ENCODE measurements at places on chromosomes 3 and 15.

GRCh38 chr3:100210772-100211135, 50.0 kb upstream of the TBC1D23 start:
- peak; percentile 80 for DNase-seq

DNA sequence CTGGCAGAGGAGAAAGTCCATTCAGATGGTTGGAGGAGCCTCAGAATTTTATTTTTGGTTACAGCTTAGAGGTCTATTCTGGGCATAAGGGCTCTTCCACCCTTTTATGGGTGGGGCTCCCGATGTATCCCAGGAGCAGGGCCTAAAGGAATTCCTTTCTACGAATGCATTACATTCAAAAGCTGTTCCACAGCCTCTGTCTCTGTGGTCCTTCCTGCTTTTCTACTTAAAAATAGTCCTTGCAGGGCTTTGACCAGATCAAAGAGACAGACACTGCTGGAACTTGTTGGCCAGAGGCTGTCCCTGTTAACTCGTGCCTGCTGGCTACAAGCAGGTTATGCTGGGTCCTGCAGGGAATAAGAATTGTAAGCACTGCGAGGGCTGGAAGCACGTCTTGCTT, 14.4 kb upstream of the NOX5 start:
- no peak for DNase-seq

- no peak for DNase-seq
These were observed 4.6 kb upstream of the VGLL3 start for GRCh38 chr3:86995537-86995936.

- no peak for DNase-seq
These were observed 194.9 kb downstream of the ARRDC4 start for GRCh38 chr15:98155356-98155755.

GRCh38 chr3:171184372-171184771, 157.9 kb upstream of the SLC2A2 start:
- DNase-seq, result no peak

DNA sequence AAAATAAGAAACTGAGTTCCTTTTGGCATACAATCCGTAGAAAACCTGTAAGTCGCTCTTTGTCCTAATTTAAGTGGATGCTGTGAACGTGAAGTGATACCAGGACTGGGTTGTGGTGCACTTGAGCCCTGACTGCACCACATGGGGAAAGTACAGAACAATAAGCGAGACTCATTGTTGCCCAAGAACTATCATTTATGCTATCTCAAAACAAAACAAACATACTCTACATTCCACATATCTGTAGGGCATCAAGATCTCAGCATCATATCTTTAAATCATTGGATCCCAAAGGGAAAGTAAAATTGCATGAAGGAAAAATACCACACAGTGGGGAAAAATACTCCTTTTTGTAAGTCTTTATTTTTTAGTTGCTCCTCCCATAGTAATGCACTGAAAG, 580.3 kb downstream of the MECOM start:
- no peak for DNase-seq

GRCh38 chr3:127405010-127405598, 117.3 kb upstream of the PRR20G start:
- no peak for DNase-seq

- DNase-seq, result no peak
These were observed 532 bp upstream of the SELENOT start for GRCh38 chr3:150602426-150603152.

DNA sequence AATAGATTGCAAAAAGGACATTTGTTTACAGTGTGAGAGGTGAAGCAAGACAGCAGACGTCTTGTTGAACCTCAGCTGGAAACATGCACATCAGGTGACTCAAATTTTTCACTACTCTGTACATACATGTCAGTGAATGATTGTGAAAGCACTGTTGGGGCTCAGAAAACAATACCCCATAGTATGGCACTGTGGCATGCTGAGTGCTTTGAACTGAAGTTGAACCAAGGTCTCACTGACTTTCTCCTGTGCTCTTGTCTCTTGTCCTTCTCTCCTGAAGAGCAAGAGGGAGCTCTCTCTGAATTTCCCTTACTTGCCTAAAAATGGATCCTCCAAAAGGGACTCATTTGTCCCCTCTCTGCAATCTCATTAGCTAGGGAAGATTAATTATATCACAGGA, 24.5 kb upstream of the NEDD4 start:
- no peak for DNase-seq

DNA sequence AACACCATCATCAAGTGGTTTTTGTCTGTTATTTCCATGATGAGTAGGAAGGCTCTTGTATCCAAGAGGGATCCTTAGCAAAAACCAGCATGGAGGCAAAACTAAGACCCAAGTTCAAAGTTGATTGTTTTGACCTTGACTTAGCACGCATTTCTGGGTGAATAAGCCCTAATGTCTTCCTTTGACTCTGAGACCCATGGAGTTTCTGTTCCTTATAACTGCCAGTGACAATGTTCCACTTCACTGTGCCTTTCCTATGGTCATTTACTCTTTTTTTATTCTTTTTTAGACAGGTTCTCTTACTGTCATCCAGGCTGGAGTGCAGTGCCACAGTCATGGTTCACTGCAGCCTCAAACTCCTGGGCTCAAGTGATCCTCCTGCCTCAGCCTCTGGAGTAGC, 118.2 kb upstream of the MRPL3 start:
- no peak for DNase-seq

GRCh38 chr3:97481416-97481815, 283.1 kb upstream of the ARL6 start:
- no peak for DNase-seq

DNA sequence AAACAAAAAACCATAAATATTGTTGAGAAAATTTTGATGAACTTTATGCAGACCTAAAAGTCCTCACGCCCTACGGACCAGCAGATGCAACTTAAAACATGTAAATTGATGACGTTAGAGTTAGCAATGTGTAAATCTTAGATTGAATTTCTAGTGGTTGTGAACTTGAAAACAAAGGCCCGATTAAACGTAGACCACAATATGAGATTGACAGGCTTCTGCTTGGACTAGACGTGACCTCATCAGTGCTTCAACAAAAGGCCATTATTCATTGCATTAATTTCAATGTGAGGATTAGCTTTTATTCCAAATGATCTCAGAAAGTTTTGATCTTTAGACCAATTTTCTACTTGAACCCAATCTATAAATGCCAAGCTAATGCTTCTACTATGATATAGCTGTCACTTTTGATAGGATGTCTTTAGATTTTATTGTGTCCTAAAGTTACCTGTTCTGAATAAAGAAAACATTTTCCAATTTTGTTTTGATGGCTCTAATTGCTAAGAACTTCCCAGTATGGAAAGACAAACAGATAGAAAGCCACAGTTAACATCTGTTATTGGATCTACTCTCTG, 55.4 kb upstream of the SPPL2A start:
- DNase-seq, result no peak

- DNase-seq, result no peak
These were observed 19.4 kb downstream of the MRPL46 start for GRCh38 chr15:88447741-88448140.

DNA sequence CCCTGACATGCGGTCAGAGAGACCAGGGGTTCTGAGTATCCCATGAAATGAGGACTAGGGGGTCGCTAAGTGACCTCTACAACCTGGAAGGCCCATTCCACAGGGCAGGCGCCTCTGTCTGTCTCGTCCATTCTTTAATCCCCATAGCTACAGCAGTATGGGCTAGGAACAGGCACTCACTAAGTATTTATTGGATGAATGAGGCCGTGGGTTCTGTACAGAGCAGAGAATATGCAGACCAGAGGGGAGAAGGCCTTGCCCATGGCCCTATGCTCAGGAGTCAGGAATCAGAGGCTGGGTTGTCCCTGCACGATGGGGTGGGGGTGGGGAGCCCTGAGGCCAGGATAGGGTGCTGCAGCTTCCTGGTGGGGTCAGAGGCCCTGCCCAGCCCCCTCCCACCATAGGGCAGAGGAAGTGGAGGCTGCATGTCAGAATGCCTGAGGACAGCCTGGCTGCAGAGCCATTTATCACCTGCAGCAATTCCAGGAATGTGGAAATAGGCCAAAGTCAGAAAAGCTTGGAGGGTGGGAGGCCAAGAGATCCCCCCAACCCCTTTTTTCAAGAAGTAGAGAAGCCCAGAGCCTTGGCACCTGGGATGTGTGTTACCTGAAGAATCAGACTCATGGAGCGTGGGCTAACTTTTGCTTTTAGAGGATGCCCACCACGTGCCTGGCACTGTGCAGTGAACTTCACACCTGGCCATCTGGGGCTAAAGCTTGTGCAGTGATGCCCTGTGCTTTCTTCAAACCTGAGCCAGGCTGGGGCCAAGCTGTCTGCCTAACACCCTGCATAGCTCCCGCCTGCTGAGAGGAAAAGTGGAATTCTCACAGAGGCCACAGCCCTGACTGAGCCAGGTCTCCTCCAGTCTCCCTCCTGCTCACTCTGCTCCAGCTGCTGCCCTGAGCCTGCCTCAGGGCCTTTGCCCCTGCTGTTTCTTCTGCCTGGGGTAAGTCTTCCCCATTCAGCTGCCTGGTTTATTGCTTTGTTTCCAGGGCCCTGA, 109.4 kb downstream of the WNT7A start:
- no peak for DNase-seq

- DNase-seq, result no peak
These were observed 365.1 kb upstream of the SLCO3A1 start for GRCh38 chr15:91488452-91488851.

DNA sequence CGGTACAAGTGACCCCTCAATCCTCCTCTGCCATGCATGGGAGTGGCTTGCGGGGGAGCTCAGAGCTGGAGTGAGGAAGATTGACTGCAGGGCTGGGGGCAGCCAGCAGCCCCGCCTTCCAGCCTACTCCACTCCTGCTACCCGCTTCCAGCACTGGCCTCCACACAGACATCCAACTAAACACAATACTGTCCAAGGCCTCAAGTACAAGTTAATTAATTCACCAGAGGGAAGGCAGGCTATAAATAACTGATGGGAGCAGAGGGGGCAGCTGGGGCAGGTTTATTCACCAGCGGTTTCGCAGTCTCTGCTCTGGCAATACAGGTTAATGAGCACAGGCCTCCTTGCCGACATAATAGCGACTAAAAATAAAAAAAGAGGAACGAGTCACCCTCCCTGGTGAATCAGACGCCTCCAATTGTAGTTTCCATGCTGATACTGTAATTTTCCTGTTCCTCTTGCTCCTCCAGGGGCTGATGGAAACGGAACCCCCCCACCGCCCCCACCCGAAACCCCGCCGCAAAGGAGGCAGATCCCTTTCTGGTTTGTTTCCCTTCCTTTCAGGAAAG, 166.4 kb upstream of the TLE3 start:
- peak; percentile 75 for DNase-seq

GRCh38 chr3:60064210-60065178, 1014.7 kb upstream of the CFAP20DC start:
- DNase-seq, result no peak

- DNase-seq, result no peak
These were observed 48.5 kb downstream of the IQSEC1 start for GRCh38 chr3:13024765-13025065.

DNA sequence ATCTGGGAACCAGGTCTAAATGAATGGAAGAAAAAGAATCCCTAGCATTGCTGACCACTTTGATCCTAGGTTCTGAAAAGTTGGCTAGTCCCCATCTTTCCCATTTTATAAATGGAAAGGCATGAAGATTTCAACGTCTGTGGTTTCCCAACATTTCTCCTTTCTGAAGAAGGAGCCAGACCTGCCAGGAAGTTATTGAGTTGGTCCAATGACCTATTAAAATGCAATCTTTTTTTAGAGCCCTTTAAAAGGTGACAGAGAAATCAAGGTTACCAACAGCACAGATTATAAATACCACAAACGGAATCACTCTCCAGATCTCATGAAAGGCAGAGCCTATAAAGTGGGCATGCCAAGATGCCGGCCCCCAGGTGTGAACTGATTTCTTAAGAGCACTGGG, 505.6 kb upstream of the THBS1 start:
- DNase-seq, result no peak

DNA sequence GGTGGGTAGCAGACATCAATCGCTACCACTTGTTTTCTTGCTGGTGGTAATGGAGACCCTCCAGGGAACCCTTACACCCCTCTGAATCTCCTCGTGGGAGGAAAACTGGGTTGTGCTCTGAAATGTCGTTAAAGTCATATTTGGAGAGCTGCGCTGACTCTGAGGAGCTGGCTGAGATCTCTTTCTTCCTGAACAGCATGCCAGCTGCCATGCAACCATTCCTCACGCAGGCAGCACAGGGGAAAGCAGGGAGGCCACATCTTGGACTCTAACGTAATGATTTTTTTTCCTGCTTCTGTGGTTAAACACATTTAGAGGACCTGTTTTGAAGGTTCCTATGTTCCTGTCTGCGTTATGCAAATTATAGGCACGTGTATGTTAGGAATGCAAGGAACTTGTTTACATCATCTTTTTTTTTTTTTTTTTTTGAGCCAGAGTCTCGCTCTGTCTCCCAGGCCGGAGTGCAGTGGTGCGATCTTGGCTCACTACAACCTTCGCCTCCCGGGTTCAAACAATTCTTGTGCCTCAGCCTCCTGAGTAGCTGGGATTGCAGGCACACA, 156.7 kb downstream of the TJP1 start:
- no peak for DNase-seq

- DNase-seq, result no peak
These were observed 3.6 kb upstream of the IGDCC4 start for GRCh38 chr15:65426216-65426853.

GRCh38 chr3:194120789-194121770, 14.9 kb upstream of the HES1 start:
- DNase-seq, result no peak

- no peak for DNase-seq
These were observed 17.0 kb downstream of the NISCH start for GRCh38 chr3:52472239-52473000.

GRCh38 chr3:87186608-87187159, 40.4 kb upstream of the CHMP2B start:
- no peak for DNase-seq

DNA sequence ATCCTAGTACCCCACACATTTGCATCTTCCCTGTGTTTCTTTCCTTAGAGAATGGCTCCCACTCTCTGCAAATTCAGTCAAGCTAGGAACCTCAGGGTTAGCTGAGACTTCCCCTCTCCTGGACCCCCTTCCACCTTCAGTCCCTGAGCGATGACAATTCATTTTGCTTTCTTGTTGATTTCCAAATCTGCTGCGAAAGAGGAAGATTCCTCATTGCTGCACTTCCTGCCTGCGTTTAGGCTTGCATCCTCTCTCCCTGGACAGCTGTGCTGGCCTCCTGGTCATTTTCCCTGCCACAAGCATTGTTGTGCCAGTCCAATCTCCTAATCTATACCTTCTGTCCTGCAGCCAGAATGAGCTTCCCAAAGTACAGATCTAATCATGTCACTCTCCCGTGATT, 12.3 kb upstream of the DGKG start:
- DNase-seq, result peak; percentile 9

GRCh38 chr3:42846685-42847522, 28.8 kb downstream of the CYP8B1 start:
- DNase-seq, result no peak

- DNase-seq, result peak; percentile 38
These were observed 77.8 kb downstream of the NBEAL2 start for GRCh38 chr3:47057212-47057671.

Data from hematopoietic multipotent progenitor cell (in vitro differentiated cells).